AG08395 (cell line): ENCODE measurements at places on chromosomes 7 and 10.

GRCh38 chr10:31808258-31809218 lies 120.1 kb downstream of the ARHGAP12 start:
- peak; percentile 48 for DNase-seq

DNA sequence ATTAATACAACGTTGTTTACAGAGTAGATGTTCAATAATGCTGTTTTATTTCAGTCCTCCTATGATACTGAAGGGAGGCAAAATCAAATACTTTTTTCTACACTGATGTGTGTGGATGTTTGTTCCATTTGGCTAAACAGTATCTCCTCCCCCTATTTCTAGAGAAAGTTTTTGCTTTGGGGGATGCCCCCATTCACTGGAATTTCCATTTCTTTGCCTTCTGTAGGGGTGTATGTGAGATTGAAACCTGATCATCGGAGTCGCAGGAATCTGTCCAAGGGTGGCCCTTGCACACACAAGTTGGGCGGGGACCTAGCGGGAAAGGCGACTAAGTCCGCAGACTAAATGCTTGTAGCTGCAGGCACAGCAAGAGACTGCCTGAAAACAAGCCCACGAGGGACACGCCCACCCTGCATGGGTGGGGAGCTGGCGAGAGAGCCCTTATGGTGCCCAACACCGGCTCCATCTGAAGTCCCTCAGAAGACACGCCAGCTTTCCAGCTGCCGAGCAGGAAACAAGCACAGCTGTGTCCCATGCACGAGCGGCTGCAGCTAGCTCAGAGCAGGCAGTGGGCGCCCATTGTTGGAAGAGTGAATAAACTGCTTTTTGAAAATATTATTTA lies 58.0 kb downstream of the ESYT2 start:
- peak; percentile 12 for DNase-seq

- peak; percentile 59 for DNase-seq
Observed at GRCh38 chr10:99917963-99918825, 91.6 kb downstream of the DNMBP start.

- peak; percentile 29 for DNase-seq
Observed at GRCh38 chr7:136134503-136134902, 157.3 kb upstream of the MTPN start.

DNA sequence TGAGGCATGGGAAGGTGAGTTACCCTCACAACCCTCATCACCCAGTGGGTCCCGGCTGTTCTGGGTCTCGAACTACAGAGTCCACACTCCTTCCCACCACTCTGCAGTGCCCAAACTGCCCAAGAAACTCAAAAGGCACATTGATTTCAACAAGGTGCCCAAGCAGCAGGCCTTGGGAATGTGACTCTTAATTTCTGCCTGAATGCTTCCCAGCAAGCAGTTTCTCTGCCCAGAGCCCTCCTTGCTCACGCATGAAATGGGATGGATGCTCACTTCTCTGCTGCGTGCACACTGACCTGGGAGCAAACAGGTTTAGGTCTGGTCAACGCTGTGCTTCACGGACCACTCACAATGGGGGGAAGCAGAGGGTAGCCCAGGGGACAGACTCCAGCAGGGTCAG lies 77.9 kb downstream of the GRB10 start:
- DNase-seq, result no peak

DNA sequence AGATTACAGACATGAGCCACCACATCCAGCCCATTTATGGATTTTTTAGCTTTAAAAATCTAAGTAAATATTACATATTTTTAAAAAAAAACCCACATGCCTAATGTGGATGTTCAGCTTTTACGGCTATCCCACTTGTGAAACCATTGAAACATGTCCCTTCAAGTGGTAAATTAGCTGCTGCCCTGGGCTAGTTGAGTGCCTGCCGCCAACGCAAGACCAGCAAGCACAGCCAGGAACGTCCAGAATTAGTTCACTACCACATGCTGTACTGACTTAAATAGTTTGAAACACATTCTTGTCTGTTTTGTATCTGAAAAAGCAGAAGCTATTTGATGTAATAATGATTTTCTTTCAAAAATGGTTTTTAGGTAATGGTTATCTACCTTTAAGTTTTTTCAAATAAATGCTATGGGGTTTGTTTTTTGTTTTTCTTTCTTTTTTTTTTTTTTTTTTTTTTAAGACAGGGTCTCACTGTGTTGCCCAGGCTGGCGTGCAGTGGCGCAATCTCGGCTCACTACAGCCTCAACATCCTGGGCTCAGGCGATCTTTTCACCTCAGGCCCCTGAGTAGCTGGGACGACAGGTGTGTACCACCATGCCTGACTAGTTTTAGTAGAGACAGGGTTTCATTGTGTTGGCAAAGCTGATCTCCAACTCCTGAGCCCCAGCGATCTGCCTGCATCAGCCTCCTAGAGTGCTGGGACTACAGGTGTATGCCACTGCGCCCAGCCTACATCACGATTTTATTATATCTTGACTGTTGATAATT lies 57.0 kb downstream of the KLRG2 start:
- no peak for DNase-seq

GRCh38 chr7:157875230-157876179 lies 538.7 kb downstream of the DNAJB6 start:
- no peak for DNase-seq

GRCh38 chr7:54846273-54846672 lies 87.3 kb upstream of the SEC61G start:
- no peak for DNase-seq

- DNase-seq, result no peak
Observed at GRCh38 chr7:26198781-26199169, 1.8 kb downstream of the HNRNPA2B1 start.

GRCh38 chr7:17912536-17913235 lies 27.6 kb downstream of the SNX13 start:
- no peak for DNase-seq

DNA sequence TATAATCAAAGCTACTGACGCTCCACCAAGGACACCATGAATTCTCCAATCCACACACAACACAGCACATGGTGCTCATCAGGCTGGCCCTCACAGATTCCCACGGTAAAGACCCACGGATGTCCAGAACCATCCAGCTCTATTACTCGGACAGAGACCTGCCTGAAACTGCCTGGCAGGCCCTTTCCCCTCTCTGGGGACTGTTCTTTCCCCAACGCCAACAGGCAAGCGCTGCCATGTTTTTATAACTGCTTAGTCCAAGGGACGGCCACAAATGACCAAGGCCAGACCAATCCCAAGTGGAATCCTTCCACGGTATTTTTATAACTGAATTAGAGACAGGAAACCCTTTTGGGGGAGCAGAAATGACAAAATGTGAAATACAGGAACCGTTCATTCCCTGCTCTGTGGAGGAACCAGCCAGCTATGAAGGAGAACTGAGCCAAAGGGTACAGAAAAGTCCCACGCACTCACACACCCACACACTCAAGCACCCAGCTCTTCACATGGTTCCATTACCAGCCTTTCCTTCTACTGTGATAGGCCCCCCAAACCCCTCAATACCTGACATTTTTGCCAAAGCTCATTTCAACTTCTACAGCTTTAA lies 4.1 kb downstream of the PIP4K2A start:
- no peak for DNase-seq

GRCh38 chr10:78217336-78217735 lies 183.7 kb downstream of the RPS24 start:
- no peak for DNase-seq

- DNase-seq, result no peak
Observed at GRCh38 chr10:78378192-78378591, 344.5 kb downstream of the RPS24 start.

DNA sequence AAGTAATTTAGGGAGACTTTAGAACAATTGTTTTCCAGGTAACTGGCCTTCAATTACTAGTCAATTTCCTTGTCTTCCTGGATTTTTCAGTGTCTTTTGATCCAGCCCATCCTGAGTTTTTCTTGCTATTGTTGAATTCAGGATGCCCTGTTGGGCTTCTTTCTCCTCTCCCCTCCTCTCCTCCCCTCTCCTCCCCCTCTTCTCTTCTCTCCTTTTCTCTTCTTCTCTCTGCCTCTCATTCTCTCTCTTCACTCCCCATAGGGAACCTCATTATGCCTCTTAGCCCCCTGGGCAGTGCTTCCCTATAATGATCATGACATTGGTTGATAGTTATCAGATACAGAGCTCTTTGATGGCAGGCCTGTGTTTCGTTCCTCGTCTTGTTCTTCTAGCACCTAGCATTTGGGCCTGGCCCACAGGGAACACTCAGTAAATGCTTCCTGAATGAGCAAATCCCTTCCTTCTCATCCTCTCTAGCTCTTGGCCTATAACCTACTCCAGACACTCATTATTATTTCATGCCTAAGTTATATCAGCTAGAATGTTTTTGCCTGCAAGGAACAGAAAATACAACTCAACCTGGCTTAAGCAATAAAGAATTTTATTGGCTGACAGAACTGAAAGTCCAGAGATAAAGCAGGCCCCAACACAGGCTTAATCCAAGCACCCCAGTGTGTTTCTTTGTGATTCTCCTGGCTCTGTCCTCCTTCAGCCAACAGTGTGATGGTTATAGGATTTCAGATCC lies 56.8 kb downstream of the CACNB2 start:
- no peak for DNase-seq

GRCh38 chr10:106467506-106467905 lies 697.0 kb downstream of the SORCS1 start:
- DNase-seq, result no peak

DNA sequence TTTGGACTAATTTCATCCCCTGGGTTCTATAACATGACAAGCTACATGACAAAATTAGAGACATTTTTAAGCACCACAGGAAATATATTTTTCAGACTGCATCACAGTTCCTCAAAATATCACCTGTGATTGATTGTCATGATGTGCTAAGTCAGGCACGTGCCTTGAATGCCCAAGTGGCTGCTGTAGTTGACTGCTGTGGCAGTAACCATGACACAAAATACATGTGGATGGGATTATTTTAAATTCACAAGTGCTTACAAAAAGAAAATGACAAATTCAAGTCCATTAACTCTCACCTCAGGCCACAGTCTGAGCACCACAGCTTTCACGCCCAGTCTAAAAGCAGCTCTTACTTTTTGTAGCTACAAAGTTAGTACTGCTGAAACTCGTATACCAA lies 45.5 kb downstream of the TNPO3 start:
- no peak for DNase-seq

- no peak for DNase-seq
Observed at GRCh38 chr7:102073931-102074880, 212.5 kb upstream of the SH2B2 start.

GRCh38 chr10:3720228-3721019 lies 64.6 kb downstream of the KLF6 start:
- DNase-seq, result peak; percentile 81

GRCh38 chr10:27285093-27285492 lies 44.5 kb upstream of the ACBD5 start:
- DNase-seq, result no peak

GRCh38 chr10:46019177-46019528 lies 11.3 kb downstream of the NCOA4 start:
- DNase-seq, result no peak

GRCh38 chr7:91264046-91264923 lies at the start of gene FZD1:
Gene FZD1, plus strand, starts transcription at chr7:91264433. Its CDS starts 448 bp downstream, at chr7:91264881.
- DNase-seq, result peak; percentile 91

DNA sequence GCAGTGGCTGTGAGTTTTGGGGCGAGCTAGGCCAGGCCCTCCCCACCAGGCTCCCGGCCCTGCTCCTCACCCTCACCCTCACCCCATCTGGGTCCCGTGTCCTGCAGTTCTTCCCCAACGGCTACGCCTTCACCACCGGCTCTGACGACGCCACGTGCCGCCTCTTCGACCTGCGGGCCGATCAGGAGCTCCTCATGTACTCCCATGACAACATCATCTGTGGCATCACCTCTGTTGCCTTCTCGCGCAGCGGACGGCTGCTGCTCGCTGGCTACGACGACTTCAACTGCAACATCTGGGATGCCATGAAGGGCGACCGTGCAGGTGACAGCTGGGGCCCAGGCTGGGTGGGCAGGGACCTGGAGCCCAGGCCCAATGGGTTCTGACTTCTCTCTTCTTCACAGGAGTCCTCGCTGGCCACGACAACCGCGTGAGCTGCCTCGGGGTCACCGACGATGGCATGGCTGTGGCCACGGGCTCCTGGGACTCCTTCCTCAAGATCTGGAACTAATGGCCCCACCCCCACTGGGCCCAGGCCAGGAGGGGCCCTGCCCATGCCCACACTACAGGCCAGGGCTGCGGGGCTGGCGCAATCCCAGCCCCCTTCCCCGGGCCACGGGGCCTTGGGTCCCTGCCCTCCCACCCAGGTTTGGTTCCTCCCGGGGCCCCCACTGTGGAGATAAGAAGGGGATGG lies 4.9 kb downstream of the GNB2 start:
- DNase-seq, result no peak

GRCh38 chr10:59719374-59719773 lies 9.7 kb upstream of the SLC16A9 start:
- no peak for DNase-seq

GRCh38 chr7:10429031-10429430 lies 544.6 kb upstream of the PHF14 start:
- DNase-seq, result no peak

DNA sequence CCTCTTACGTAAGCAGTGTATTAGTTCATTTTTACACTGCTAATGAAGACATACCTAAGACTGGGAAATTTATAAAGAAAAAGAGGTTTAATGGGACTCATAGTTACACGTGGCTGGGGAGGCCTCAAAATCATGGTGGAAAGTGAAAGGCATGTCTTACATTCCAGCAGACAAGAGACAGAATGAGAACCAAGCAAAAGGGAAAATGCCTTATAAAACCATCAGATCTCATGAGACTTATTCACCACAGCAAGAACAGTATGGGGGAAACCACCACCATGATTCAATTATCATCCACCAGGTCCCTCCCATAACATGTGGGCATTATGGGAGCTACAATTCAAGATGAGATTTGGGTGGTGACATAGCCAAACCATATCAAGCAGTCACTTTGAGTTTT lies 126.3 kb upstream of the CXCL12 start:
- no peak for DNase-seq

DNA sequence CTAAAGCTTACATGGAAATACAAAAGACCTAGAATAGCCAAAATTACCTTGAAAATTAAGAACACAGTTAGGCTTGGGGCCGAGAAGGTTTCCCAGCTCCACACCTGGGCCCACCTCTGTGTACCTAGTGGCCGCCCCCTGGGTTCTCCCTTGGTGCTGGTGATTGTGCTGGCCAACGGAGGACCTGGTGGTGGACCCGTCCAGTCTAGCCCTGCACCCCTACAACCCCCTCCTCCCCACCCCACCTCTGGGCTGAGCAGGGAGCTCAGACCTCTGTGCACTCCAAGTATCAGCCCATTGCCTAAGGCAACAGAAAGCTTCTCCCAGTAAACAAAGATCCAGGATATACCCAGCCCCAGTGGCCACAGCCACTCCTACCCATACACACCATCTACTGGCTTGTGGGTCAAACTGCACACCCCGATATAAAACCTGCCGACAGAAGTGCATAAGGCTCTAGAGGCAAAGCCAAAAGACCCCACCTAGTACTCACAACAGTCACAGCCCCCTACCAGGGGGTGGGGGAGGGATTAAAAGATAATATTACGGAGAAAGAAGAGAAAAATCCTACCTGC lies 105.0 kb upstream of the DIP2C start:
- DNase-seq, result peak; percentile 37

DNA sequence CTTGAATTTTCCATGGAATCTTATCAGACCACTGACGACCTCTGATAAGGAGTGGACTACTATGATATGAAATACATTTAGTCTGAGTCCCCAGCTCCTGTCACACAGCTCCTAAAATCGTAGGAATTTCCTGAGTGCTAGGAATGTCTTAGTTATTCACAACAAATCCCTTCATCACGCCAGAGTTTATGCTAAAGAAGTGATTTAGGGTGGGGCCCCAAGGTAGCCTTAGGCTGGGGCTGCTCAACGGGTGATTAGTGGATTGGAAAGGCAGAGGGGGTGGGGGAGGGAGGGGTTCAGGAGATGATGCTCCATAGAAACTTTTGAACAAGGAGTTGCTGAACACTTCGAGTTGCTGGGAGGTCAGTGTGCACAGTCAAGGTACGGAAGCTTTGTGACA lies 7.0 kb upstream of the TET1 start:
- DNase-seq, result no peak
